Activated CD4-positive, alpha-beta memory T cell treated with anti-CD3 and anti-CD28 coated beads for 36 hours (primary cell): ENCODE measurements at places on chromosomes 2 and 18. TPM values are rescaled to one million over a fixed set of nuclear protein-coding genes. Genes with fewer than 3 reads are reported as not detected.

IKZF2 gene
- 8.1 TPM for total RNA-seq

POTEJ gene
- total RNA-seq = not detected

LONRF2 gene
- not detected for total RNA-seq

LBX2 gene
- total RNA-seq = 0.63 TPM

ALLC gene
- total RNA-seq = not detected

TTC27 gene
- total RNA-seq = 27.9 TPM

EMILIN1 gene
- total RNA-seq = 0.29 TPM

HOXD12 gene
- total RNA-seq = not detected

SATB2 gene
- 0.19 TPM for total RNA-seq

VWC2L gene
- total RNA-seq = not detected

KCNK3 gene
- not detected for total RNA-seq

UPP2 gene
- not detected for total RNA-seq

TFCP2L1 gene
- total RNA-seq = 0.29 TPM

DUSP2 gene
- 539 TPM for total RNA-seq

MARCHF7 gene
- total RNA-seq = 84.0 TPM

ACTG2 gene
- not detected for total RNA-seq

- peak overlapping the region; percentile 100 for H3K27ac ChIP-seq
- H3K4me3 ChIP-seq = peak overlapping the region; percentile 97
- H3K36me3 ChIP-seq = peaks cover 4% of the 10 kb centered on the region
- H3K27me3 ChIP-seq = no peaks in the 10 kb centered on the region
- no peak for DNase-seq
- H3K4me1 ChIP-seq = peaks cover 11% of the 10 kb centered on the region
Observed at GRCh38 chr2:177551989-177552421, 159.4 kb downstream of the AGPS start.

DNA sequence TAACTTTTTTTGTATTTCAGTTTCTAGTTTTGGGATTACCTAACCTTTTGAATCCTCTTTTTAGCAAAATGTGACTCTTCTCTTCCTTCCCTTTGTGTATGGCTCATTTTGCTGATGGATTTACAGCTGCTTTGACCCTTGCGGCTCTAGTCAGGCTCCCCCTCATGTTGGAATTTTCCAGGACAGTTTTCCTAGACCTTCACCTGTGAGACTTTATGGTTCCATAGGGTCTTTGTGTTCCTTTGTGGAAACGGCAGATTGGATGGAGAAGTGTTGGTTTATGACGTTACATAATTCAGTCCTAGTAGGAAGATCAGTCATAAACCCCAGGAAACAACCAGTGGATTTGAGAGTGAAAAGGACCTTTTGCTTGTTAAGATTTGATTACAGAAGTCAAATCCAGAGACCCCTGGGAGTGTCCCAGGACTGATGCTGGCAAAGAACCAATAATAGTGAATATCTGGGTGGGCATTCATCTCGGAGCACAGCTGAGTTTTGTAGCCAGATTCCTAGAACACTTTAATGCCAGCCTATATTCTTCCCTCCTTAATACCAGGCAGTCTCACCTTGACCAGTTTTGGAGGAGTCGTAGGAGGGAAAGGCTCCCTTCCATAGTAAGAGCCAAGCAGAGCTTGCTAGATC, 42.7 kb downstream of the SOCS6 start:
- no peaks in the 10 kb centered on the region for H3K4me1 ChIP-seq
- no peaks in the 10 kb centered on the region for H3K27me3 ChIP-seq
- H3K27ac ChIP-seq = no peak overlapping the region
- H3K4me3 ChIP-seq = no peak overlapping the region
- no peak for DNase-seq

DNA sequence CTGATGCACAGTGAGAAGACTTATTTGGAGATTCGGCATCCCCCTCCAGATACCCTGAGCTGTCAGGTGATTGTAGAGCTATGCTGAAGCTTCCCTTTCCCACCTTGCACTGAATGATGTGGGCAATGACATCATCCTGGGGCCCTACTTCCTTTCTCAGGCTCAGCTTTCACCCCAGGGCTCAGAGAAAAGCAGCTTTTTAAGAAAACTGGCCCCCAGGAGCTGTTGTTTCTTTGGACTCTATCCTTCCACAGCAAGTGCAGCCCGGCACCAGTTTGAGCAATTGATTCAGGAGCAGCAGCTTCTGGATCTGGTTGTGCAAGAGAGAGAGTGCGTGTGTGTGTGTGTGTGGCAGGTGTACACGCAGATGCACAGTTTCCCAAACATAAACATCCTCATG, 251.3 kb downstream of the ANAPC1 start:
- no peak overlapping the region for H3K27ac ChIP-seq
- peaks cover 21% of the 10 kb centered on the region for H3K4me1 ChIP-seq
- no peak overlapping the region for H3K4me3 ChIP-seq
- DNase-seq = peak; percentile 56

DNA sequence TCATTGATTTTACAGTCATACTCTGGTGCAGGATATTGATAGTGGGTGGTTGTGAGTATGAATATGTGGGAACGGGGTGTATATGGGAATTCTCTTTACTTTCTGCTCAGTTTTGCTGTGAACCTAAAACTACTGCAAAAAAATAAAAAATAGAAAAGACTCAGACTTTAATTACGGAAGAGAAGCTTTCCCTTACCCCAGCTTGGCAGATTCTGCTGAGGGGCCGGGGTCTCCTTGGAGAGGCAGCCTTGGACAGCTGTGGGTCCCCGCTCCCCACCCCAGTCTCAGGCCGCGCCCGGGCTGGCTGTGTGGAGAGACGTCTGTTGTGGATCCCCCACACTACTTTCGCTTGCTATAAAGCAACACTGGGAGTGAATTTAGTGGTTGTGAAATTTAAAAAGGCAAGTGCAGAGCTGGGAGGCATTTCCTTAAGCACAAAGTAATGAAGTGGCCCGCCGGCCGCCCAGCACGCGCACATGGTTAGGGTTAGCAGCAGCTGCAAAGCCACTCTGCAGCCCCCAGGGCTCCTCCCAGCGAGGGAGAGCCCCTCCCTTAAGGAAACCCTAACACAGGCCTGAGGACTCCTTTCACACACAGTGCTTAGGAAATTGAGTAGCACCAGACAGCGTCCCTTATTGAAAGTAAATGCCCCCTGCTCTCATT, 102.4 kb downstream of the DDX1 start:
- H3K36me3 ChIP-seq = no peaks in the 10 kb centered on the region
- no peak for DNase-seq
- no peak overlapping the region for H3K4me3 ChIP-seq
- H3K4me1 ChIP-seq = no peaks in the 10 kb centered on the region
- no peaks in the 10 kb centered on the region for H3K27me3 ChIP-seq
- H3K27ac ChIP-seq = no peak overlapping the region

DNA sequence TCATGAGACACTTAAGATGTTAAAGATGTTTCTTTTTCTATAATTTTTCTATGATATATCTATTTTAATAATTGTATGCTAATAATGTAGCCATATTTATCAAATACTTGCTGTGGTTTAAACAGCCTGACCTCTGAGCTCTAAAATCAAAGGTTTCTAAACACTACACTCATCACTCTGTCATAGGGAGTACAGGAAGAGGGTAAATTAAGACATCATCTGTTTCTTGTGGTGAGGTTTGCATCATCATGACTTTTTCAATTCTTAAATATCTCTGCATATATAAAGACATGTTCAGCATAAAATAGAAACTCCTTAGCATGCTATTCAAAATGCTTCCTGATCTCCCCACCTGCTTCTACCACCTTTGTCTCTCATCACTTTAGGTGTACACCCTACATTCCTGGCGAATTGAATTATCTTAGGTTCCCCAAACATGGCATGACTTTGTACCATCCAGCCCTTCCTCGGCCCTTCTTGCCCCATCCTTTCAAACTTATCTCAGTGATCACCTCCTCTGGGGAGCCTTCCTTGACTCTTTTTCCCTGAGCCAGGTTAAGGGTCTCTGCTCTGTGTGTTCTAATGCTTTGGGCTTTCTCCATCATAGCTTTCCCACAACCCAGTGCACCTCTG, 105.3 kb upstream of the TTN start:
- no peak overlapping the region for H3K27ac ChIP-seq
- H3K36me3 ChIP-seq = no peaks in the 10 kb centered on the region
- no peaks in the 10 kb centered on the region for H3K27me3 ChIP-seq
- H3K4me1 ChIP-seq = peaks cover 6% of the 10 kb centered on the region
- no peak for DNase-seq

DNA sequence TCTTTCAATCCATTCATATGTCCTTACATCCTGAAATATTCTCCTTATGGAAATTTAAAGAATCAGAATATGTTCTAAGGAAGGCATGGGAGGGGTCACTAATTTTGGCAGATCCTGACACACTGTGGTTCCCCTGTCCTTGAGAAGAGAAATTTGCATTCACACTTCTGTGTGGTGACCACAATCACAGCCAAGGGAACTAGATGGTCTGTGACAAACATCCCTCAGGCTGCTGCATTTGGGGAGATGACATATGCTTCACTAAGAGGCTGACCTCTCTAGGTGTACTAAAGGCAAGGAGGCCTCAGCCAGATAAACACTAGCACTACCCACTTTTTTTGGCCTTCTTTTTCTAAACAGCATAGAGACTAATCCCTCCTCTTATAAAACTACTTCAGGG, 129.6 kb downstream of the MREG start:
- no peaks in the 10 kb centered on the region for H3K4me1 ChIP-seq
- no peak overlapping the region for H3K4me3 ChIP-seq
- no peaks in the 10 kb centered on the region for H3K36me3 ChIP-seq
- H3K27ac ChIP-seq = no peak overlapping the region
- H3K27me3 ChIP-seq = peaks cover 11% of the 10 kb centered on the region
- no peak for DNase-seq

- no peak for DNase-seq
- no peaks in the 10 kb centered on the region for H3K27me3 ChIP-seq
- H3K27ac ChIP-seq = no peak overlapping the region
Observed at GRCh38 chr2:36482576-36483214, 115.3 kb downstream of the FEZ2 start.

DNA sequence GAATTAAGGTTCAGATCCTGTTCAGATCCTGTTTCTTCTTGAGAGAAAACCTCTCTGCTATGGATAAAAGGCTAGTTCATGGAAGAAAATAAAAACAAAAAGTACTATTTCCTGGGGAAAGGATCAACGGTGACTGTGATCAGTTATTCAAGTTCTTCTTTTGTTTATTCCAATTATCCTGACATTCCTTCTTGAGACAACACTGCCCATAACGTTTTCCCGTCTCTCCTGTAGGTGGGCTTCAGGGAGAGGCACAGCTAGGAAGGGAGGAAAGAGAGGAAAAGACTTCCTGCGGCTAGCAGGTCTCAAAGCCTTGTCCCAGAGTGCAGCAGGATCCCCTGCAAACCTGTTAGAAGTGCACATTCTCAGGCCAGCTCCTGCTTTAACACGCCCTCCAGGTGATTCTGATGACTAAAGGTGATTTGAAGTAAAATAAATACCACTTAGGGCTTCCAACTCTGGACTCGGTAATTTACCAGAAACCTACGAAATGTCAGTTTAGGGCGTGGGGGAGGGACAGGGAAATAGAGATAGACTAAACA, 4.5 kb upstream of the FHL2 start:
- no peaks in the 10 kb centered on the region for H3K36me3 ChIP-seq
- no peak overlapping the region for H3K4me3 ChIP-seq
- peaks cover 19% of the 10 kb centered on the region for H3K27me3 ChIP-seq
- no peak overlapping the region for H3K27ac ChIP-seq
- no peaks in the 10 kb centered on the region for H3K4me1 ChIP-seq
- DNase-seq = no peak

DNA sequence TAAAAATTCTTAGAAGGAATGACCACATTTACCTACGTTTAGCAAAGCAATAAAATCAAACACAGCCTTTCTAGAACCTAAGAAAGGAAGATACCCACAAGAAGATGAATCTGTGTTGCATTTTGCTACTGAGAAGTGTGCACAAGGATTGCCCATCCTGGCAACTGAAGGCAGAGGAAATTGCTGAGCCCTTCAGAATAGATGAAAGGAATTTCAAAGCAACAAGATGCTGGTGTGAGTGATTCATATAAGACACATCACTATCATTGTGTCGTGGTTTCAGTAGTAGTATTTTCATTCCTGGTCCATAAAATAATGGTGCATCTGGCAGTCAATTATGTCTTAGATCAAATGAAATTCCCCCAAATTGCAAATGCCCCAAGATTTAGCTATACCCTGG, 48.4 kb upstream of the ANKRD44 start:
- H3K36me3 ChIP-seq = no peaks in the 10 kb centered on the region
- no peaks in the 10 kb centered on the region for H3K27me3 ChIP-seq
- H3K27ac ChIP-seq = peak overlapping the region; percentile 18
- peaks cover 36% of the 10 kb centered on the region for H3K4me1 ChIP-seq
- H3K4me3 ChIP-seq = no peak overlapping the region

DNA sequence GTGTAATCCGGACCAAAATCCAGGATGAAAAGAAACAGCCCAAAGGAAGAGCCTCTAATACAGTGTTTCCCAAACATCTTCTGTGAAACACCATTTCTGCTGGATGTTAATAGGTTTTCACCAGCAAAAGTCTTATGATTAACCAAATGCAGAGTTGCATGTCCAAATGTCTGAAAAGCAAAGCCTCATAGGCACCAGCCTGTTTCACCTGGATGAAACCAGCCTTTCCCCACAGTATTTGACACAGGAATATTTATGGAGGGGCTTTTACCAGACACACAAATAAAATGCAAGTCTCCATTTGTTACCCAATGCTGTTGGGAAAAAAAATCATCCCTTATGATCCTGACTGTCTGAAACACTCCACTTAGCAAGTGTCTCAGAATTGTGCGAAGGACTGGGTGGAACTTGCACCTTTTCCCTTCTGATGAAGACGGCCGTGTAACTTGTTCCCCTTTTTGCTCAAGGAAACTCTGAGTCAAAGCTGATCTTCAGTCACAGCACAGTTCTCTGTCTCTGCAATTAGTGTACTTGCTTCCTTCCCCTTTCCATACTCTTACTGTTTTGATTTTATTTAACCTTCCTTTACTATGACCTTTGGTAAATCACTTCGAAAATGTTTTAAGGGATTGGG, 70.3 kb upstream of the IL1R2 start:
- DNase-seq = no peak
- H3K4me1 ChIP-seq = no peaks in the 10 kb centered on the region
- H3K27ac ChIP-seq = no peak overlapping the region
- no peak overlapping the region for H3K4me3 ChIP-seq
- H3K36me3 ChIP-seq = peaks cover 9% of the 10 kb centered on the region

- peak; percentile 41 for DNase-seq
- peak overlapping the region; percentile 13 for H3K4me3 ChIP-seq
- peaks cover 32% of the 10 kb centered on the region for H3K4me1 ChIP-seq
Observed at GRCh38 chr2:151638191-151638933, 95.9 kb downstream of the NEB start.

GRCh38 chr2:27711804-27712203, 48.1 kb downstream of the SLC4A1AP start:
- no peak overlapping the region for H3K27ac ChIP-seq
- DNase-seq = no peak
- H3K36me3 ChIP-seq = no peaks in the 10 kb centered on the region
- H3K4me3 ChIP-seq = no peak overlapping the region
